Stimulated activated CD8-positive, alpha-beta memory T cell treated with anti-CD3 and anti-CD28 coated beads, Interleukin-7, amount 100 ng/mL, for 24 hours (primary cell): ENCODE measurements at places on chromosomes 13 and 19.

- DNase-seq, result no peak
Measured at GRCh38 chr19:51458899-51459505, 748 bp upstream of the SIGLEC8 start.

- no peak for DNase-seq
Measured at GRCh38 chr19:56099638-56100539, 21.2 kb downstream of the ZNF787 start.

DNA sequence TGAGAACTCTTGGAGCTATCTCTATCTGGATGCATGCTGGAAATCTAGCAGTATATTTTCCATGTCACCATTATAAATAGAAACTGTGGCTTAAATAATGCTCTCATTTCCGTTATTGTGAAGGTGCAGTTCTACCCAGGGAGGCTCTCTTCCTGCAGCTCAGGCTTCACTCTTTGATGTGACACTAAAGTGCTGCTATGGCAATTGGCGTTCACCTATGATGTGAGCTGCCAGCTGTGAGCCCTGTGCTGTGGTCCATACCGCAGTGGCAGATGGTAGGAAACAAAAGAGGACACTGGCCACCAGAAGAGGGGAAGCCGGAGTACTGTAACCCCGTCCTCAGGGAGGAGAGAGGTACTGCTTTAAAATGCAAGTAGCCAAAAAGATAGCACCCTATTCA, 40.6 kb upstream of the ZNF681 start:
- DNase-seq, result no peak

DNA sequence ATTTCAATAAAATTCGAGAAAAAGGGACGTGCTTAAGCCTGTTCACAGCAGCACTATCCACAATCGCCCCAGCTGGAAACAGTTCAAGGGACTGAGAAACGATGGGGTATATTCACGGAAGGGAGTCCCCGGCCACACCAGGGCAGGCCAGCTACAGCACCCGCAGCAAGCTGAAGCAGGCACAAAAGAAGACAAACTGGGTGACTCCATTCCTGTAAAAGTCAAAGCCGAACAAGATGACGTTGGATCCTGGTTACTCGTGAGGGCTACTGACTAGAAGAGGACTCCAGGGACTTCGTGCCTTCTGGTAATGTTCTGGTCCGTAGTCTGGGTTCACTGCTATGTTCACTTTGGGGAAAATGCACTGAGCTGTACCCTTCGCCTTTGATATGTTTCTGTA, 57.6 kb downstream of the COL4A1 start:
- no peak for DNase-seq
